ENCODE measurements at places on chromosomes 13 and 19. TPM values are rescaled to one million over a fixed set of nuclear protein-coding genes. Genes with fewer than 3 reads are reported as not detected.

PRTN3 gene
- total RNA-seq, result not detected

DNA sequence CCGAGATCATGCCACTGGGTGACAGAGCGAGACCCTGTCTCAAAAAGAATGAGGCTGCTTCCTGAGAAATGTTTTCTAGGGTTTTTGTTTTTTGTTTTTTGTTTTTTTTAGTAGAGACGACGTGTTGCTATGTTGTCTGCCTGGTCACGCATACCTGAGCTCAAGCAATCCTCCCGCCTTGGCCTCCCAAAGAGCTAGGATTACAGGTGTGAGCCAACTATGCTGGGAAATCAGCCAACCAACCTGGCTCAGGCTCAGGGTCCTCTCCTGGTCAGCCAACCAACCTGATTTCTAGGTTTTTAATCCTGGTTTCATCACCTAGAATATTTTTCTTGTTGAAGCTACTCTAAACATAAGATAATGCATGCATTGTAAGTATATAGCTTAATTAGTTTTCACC, 7.8 kb downstream of the DHX34 start:
- no peaks in the 10 kb centered on the region for H3K4me1 ChIP-seq
- H3K36me3 ChIP-seq, result peaks cover 31% of the 10 kb centered on the region
- no peak overlapping the region for H3K27ac ChIP-seq
- DNase-seq, result no peak

- no peak for DNase-seq
- no peaks in the 10 kb centered on the region for H3K4me1 ChIP-seq
- H3K4me3 ChIP-seq, result no peak overlapping the region
- H3K27ac ChIP-seq, result no peak overlapping the region
- H3K36me3 ChIP-seq, result no peaks in the 10 kb centered on the region
These were observed 492.9 kb downstream of the PCDH20 start for GRCh38 chr13:60922576-60923231.

DNA sequence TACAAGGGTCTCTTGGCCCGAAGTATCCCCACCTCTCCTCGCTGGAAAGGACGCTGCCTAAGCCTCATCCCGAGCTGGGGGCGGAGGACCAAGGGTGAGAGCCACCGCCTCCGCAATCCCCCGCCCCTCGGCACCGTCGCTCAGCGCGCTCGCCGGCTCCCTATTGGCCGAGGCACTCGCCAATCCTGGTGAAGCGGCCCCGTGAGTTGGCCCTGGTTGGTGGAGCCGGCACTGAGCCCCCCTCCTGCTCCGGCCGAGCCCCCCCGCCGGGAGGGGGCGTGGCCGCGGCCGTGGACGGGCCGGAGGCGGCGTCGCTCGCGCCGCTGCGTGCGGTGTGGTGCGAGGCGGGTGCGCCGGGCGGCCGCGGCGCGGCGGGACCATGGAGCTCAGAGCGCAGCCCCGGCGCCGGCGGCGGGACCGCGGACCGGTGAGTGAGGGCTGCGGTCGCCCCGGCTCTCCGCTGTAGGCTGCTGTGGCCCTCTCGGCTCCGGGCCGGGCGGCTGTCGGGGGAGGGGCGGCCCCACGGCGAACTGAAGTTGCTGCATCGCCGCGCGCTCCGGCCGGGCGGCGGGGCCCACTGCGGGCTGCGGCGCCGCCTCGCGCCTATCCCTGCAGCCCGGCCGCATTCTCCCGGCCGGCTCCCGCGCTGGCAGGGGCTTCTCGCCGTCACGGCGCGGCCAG, at the start of gene WASF3:
Gene WASF3, plus strand, starts transcription at position 291 of the 681 bp plus-strand sequence. CDS start 84,588 bp downstream, outside the sequence.
- no peaks in the 10 kb centered on the region for H3K36me3 ChIP-seq
- peak within 1 kb of the TSS; percentile 82 for H3K4me3 ChIP-seq
- H3K4me1 ChIP-seq, result peaks cover 24% of the 10 kb centered on the region
- H3K27me3 ChIP-seq, result no peaks in the 10 kb centered on the region

DNA sequence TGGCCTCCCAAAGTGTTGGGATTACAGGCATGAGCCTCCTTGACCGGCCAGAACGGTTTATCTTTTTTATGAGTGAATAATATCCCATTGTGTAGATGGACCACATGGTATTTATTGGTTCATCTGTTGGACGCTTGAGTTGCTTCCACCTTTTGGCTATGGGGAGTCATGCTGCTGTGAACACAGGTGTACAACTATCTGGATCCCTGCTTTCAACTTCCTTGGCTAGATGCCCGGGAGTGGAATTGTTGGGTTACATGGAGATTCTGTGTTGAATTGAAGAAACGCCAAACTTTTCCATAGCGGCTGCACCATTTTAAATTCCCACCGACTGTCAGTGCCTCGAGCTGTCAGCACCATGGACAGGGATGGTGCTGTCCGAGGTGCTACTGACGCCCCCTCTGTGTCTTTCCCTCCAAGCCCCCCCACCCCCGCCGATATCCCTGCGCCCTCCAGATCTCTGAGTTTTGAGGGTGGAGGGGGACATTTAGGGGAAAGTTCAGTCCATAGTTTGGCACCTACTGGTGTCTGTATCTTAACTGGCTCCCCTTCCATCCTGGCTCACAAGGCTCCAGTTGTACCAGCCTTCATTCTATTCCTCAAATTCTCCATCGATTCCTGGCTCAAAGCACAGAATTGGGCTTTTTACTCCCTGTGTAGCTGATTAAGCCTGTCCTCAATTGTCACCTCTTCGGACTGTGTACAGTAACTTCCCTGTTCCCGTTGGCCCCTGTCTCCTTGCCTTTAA, 27.3 kb downstream of the PNPLA6 start:
- peak; percentile 10 for DNase-seq
- peaks cover 4% of the 10 kb centered on the region for H3K36me3 ChIP-seq
- H3K27ac ChIP-seq, result no peak overlapping the region
- no peak overlapping the region for H3K4me3 ChIP-seq

DNA sequence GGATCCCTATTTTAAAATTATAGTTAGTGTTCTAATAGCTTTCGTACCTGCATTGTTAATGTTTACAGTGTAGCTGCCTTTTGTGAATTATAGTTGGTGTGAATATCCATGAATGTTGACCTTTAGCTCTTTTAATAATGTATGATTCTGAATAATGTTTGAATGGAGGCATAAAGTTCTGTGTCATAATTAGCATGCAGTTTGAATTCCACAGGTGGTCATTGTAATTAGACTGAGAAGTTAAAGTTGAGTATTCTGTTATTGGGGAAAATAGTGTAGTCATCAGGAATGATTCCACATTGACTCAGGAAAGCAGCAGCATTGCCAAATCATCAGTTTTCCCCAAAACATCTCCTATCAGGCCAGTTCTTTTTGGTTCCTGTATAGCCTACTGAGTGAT, 12.1 kb downstream of the GPR18 start:
- peaks cover 8% of the 10 kb centered on the region for H3K4me1 ChIP-seq
- DNase-seq, result peak; percentile 47
- H3K36me3 ChIP-seq, result peaks cover 3% of the 10 kb centered on the region
- 0 out of 2 replicates have a peak overlapping the region, but pooled peaks have one; percentile 4 for H3K27ac ChIP-seq

DNA sequence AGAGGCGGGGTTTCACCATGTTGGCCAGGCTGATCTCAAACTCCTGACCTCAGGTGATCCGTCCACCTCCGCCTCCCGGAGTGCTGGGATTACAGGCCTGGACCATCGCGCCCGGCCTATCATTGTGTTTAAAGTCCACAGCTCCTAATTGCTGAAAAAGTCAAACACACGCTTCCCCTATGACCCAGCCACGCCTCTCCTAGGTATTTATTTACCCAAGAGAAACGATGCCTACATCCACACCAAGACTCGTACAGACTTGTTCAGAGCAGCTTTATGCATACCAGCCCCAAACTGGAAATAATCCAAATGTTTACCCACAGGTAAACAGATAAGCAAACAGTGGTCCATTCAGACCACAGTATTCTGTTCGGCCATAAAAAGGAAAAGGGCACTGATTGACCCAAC, 15.1 kb downstream of the ZNRF4 start:
- H3K36me3 ChIP-seq, result no peaks in the 10 kb centered on the region
- H3K27ac ChIP-seq, result no peak overlapping the region
- no peaks in the 10 kb centered on the region for H3K4me1 ChIP-seq
- DNase-seq, result no peak
- no peak overlapping the region for H3K4me3 ChIP-seq
- H3K27me3 ChIP-seq, result peaks cover 14% of the 10 kb centered on the region

DNA sequence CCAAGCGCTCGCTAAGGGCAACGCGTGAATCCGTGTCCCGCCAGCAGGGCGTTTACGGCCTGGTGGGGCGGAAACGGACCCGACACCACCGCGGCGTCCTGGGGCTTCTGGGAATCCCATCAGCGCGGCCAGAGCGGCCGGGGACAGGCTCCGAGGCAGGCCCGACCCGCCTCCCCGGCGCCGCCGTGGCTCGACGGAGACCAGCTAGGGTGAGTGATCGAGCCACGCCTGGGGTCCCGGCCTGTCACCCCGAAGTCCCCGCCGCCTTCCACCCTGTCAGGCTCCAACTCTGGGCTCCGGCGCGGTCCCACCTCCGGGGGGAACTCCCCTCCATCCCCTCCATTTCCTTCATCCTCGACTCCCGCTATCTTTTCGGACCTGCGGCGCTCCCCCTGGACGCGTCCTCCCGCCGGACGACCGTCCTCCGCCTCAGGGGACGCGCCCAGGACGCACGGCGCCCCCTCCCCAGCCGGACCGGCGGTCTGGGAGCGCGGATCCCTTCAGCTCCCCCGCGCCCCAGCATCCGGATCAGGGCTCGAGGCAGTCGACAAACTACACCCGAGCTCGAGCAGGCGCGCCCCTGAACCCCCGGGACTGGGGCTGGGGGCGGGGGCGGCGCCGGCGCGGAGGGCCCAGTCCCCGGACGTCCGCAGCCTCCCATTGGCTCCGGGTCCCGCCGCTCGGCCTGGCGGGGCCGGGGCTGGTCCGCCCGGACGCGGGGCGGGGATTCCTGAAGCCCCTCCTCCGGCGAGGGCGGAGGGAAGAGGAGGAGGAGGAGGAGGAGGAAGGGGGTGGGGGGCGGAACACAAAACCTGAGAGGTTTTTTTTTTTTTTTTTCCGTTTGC, 638 bp upstream of the BICRA start:
- no peaks in the 10 kb centered on the region for H3K27me3 ChIP-seq
- no peaks in the 10 kb centered on the region for H3K36me3 ChIP-seq
- peaks cover 20% of the 10 kb centered on the region for H3K4me1 ChIP-seq
- peak; percentile 96 for DNase-seq
- peak overlapping the region; percentile 96 for H3K4me3 ChIP-seq

GRCh38 chr19:4206818-4207484, 22.4 kb upstream of the EBI3 start:
- H3K36me3 ChIP-seq, result no peaks in the 10 kb centered on the region
- H3K4me3 ChIP-seq, result no peak overlapping the region
- H3K4me1 ChIP-seq, result no peaks in the 10 kb centered on the region
- H3K27ac ChIP-seq, result no peak overlapping the region

DNA sequence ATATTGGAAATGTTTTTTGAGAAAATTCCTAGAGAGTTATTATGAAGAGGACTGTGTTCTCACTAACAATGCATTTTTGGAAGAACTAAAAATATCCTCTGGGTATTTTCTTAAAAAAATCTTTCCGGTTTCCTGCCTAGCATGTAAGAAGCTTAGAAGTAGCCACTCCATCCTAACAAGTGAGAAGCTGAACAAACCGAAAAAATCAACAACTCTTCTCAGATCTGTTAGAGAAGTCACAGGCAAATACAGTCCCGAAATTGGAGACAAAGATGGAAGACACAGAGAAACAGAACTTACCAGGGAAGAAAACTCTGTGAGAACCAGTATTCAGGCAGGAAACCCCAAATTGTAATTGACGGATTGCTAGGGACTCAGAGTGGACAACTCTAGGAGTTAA, 173.0 kb downstream of the KLF12 start:
- no peak for DNase-seq
- no peaks in the 10 kb centered on the region for H3K27me3 ChIP-seq
- H3K4me1 ChIP-seq, result peaks cover 2% of the 10 kb centered on the region
- no peak overlapping the region for H3K4me3 ChIP-seq
- no peak overlapping the region for H3K27ac ChIP-seq
- H3K36me3 ChIP-seq, result no peaks in the 10 kb centered on the region

DNA sequence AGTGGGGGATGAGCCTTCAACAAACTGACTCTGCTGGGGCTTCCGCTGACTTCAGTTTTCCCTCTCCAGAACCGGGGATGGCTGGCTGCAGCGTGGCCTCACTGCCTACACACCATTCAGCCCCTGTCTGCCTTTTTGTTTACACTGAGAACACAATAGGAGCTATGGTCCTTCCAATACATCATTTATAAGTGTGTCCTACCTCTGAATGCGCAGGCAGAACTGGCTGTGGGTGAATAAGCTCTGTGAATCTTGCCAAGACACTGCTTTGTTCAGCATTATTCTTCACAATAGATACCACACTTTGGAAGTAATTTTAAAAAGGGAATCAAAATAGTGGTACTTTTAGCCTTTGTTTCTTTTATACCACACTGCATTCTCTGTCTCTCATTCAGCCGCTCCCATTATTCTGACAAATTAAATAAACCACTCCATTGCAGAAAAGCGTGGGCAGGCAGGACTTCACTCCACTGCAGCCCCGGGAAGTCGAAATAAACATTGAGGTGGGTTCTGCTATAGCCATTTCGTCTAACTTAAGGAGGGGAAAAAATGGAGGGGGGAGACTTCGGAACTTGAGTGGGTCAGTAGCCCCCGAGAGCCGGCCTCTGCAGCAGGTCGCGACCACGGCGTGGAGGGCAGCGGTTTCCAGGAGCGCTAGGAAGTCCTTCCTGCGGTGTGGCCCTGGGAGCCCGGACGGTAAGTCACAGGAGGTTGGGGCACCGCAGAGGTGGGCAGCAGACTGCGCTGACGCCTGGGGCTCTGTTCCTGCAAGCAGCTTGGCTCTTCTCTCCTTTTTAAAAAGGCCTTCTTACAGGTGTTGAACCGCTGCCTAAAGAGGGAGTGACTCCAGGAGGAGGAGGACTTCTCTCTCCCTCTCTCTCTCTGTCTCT, 94.8 kb upstream of the SOX1 start:
- H3K27ac ChIP-seq, result no peak overlapping the region
- DNase-seq, result no peak
- H3K4me3 ChIP-seq, result no peak overlapping the region
- no peaks in the 10 kb centered on the region for H3K36me3 ChIP-seq

GRCh38 chr13:37615276-37615675, 16.7 kb upstream of the POSTN start:
- peaks cover 44% of the 10 kb centered on the region for H3K4me1 ChIP-seq
- H3K27me3 ChIP-seq, result no peaks in the 10 kb centered on the region
- H3K36me3 ChIP-seq, result no peaks in the 10 kb centered on the region
- no peak overlapping the region for H3K4me3 ChIP-seq

DNA sequence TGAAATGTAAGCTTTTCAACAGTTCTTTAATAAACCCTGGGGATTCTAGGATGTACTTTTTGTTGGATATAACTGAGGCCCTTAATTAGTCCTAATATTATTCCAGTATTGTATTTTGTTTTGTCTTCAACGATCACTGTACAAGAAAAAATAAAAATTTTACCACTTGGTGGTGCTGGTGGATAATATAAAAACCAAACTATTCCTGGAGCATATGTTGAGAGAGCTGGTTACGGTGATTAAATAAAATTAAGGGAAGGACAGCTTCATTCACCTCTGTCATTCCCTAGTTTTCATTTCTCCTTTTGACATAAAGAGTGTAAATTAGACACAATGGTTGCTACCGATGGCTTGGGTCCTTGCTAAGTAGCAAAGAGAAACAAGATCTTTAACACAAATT, 598.6 kb upstream of the PCDH20 start:
- H3K36me3 ChIP-seq, result no peaks in the 10 kb centered on the region
- H3K27ac ChIP-seq, result no peak overlapping the region
- no peaks in the 10 kb centered on the region for H3K27me3 ChIP-seq
- no peak for DNase-seq

All from GM23248 (cell line).